Endothelial cell of umbilical vein (primary cell): ENCODE measurements at places on chromosomes 7 and 10. TPM values are rescaled to one million over a fixed set of nuclear protein-coding genes. Genes with fewer than 3 reads are reported as not detected.

Gene ADCYAP1R1
- not detected in 2 replicates for total RNA-seq

Gene ADRB1
- total RNA-seq: 0.97 and 1.8 TPM in 2 replicates

Gene LOXL4
- total RNA-seq: 0.92 and 1.4 TPM in 2 replicates

Gene SUN3
- not detected in 2 replicates for total RNA-seq

Gene ANKRD26
- 7.2 and 9.5 TPM in 2 replicates for total RNA-seq

DNA sequence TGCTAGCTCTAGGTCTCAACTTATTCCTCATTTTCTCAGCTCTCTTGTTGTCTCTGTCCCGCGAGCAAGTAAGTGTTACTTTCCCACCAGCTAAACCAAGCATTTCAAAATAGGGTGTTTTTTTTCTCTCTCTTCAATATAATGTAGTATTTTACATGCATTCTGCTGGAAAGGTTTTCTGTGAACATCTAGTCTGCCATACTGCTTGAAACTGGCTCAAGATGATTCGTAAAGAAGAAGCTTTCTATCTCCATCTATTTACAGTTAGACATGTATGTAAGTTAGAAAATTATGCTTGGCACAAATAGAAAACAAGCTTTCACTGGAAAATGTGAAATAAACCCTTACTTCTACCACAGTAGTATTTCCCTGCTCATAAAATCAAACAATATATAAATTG lies 31.2 kb downstream of the C1QL3 start:
- no peaks in the 10 kb centered on the region for H3K4me1 ChIP-seq
- H3K4me3 ChIP-seq: no peak overlapping the region
- no peaks in the 10 kb centered on the region for H3K27me3 ChIP-seq
- DNase-seq: no peak
- no peaks in the 10 kb centered on the region for H3K36me3 ChIP-seq

GRCh38 chr10:35307297-35307696 lies 29.0 kb upstream of the CCNY start:
- H3K36me3 ChIP-seq: no peaks in the 10 kb centered on the region
- no peaks in the 10 kb centered on the region for H3K4me1 ChIP-seq
- DNase-seq: no peak
- peaks cover 12% of the 10 kb centered on the region for H3K27me3 ChIP-seq

GRCh38 chr7:155811895-155812761 lies at the start of gene SHH:
TSS of gene SHH (minus strand) at chr7:155812463. CDS start at chr7:155812122, 341 bp downstream.
- DNase-seq: peak; percentile 26
- H3K36me3 ChIP-seq: no peaks in the 10 kb centered on the region
- peak within 1 kb of the TSS; percentile 8 for H3K4me3 ChIP-seq
- peaks cover 21% of the 10 kb centered on the region for H3K4me1 ChIP-seq
- H3K27ac ChIP-seq: no peak within 1 kb of the TSS

- H3K27ac ChIP-seq: no peak overlapping the region
- H3K36me3 ChIP-seq: no peaks in the 10 kb centered on the region
- no peak for DNase-seq
- no peaks in the 10 kb centered on the region for H3K27me3 ChIP-seq
- H3K4me3 ChIP-seq: no peak overlapping the region
- peaks cover 5% of the 10 kb centered on the region for H3K4me1 ChIP-seq
Measured at GRCh38 chr10:110013630-110014293, 6.0 kb downstream of the ADD3 start.

GRCh38 chr10:1354809-1355710 lies 298.9 kb downstream of the WDR37 start:
- no peak overlapping the region for H3K4me3 ChIP-seq
- no peak overlapping the region for H3K27ac ChIP-seq
- DNase-seq: no peak
- no peaks in the 10 kb centered on the region for H3K4me1 ChIP-seq
- H3K27me3 ChIP-seq: no peaks in the 10 kb centered on the region

DNA sequence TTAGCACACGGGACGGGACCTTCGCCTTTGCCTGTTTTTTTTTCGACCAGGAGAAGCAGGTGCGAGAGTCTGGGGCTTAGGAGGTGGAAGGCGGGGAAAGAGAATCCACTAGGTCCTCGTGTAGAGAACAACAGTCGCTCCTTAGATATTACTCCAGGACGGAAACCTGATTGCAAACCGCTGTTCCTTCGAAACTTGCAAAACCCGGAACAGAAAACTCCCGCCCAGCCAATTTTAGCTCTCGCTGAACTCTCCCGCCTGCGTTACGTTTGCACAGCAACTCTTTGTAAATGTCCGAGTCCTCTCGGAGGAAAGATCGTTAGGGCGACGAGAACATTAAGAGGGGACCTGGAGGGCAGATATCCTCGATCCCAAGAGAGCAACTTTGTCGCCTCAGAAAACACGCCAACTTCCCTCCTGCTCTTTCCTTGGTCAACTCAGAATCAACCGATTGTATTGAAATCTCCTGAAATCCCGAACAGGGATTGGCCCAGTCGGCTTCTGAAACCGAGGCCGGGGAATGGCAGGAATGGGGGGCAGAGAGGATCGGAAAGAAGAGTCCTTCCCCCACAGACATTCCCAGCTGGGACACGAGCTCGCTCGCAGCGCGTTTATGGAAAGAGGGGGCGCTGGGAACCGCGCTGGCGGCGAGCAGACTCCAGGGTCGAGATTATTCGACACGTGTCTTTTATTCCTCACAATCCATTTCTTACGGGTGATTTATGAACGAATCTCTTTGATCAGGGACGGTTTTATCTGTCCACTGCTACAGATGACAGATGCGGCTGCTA lies 9.9 kb downstream of the TWIST1 start:
- no peak overlapping the region for H3K27ac ChIP-seq
- H3K4me3 ChIP-seq: no peak overlapping the region
- peaks cover 97% of the 10 kb centered on the region for H3K27me3 ChIP-seq
- peak; percentile 25 for DNase-seq
- H3K36me3 ChIP-seq: no peaks in the 10 kb centered on the region

DNA sequence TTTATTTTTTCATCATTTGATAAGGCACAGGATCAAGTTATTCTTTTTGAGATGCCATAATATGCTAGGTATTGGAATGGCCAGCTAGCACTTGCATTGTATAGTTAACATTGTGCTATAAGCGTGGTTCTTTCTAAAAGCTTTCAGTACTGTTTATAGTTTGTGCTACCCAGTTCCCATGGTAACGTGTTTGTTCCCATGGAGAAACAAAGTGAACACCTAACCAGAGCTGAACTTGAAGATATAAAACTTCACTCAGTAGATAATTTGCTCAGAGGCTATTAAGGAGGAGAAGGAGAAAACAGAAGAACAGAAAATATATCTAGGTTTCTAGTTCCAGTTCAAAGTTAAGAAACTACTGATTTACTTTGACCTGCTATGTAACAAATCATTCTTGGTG lies 23.6 kb upstream of the ITGB8 start:
- no peaks in the 10 kb centered on the region for H3K27me3 ChIP-seq
- peaks cover 15% of the 10 kb centered on the region for H3K4me1 ChIP-seq
- peak overlapping the region; percentile 56 for H3K27ac ChIP-seq
- H3K4me3 ChIP-seq: no peak overlapping the region
